Mesenteric fat pad (tissue), 1 donor: ENCODE measurements at places on chromosomes 5 and 9.

GRCh38 chr5:154614125-154614524 is 136.1 kb upstream of the HAND1 start:
- no peak for DNase-seq

- DNase-seq, result no peak
Measured at GRCh38 chr9:69319324-69320025, 5.5 kb upstream of the ENTREP1 start.

- no peak for DNase-seq
Measured at GRCh38 chr9:1962122-1962521, 53.0 kb upstream of the SMARCA2 start.

DNA sequence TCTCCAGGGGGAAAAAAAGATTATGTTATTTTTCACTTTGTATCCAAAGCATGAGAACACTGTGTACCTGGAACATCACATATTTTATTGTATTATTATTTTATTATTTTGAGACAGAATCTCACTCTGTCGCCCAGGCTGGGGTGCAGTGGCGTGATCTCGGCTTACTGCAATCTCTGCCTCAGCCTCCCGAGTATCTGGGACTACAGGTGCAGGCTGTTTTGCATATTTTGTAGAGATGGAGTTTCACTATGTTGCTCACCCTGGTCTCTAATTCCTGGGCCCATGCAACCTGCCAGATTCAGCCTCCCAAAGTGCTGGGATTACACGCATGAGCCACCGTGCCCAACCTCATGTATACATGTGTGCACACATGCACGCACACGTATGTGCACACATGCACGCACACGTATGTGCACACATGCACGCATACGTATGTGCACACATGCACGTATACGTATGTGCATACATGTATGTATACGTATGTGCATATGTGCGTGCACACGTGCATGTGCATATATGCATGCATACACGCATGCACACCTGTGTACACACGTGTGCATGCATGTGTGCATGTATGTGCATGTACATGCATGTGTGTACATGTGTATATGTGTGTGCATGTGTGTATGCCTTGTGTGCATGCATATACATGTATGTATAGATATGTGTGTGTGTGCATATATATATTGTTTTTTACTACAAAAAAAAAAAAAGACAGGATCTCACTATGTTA is 9.5 kb upstream of the UGCG start:
- no peak for DNase-seq

DNA sequence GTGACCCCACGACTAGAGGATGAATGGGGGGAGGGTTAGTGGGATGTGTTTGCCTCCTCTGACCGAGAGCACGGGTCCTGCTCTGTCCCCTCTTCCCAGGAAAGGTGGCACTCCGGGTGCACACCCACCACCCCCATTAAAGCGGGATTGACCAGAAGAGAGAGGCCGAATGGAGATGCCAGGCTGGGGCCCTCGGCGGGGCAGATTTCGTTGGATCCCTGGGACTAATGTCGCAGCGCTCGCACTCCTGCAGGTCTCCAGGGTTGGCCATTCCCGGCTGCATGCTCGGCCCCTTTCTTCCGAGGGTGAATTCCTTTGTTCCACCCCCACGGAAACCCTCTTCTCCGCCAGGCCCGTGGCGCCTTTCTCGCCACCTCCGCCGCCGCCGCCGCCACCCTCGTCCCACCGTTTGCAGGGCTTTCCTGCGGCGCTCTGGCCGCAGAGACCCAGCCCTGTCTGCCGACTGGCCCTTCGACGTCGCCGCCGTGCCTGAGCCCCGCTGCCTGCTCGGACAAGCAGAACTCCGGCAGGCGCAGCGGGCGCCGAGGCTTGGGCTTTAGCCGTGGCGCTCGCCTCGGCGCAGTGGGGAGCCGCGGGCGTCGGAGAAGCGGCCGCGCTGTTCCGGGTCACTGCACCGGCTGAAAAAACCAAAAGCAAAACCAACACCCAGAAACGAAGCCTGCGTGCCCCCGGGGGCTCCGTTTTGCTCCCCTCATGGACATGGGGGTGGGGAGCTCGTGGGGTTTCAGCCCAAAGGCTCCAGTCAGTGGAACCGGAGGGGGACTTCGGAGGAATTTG is 11.8 kb downstream of the LMX1B start:
- no peak for DNase-seq
